ENCODE measurements at places on chromosomes 5 and 9. TPM values are rescaled to one million over a fixed set of nuclear protein-coding genes. Genes with fewer than 3 reads are reported as not detected.

The FBP1 gene
- 0.80 TPM for total RNA-seq

The SNCAIP gene
- not detected for total RNA-seq

The GABRP gene
- not detected for total RNA-seq

- H3K36me3 ChIP-seq = no peaks in the 10 kb centered on the region
- no peak for DNase-seq
- no peak overlapping the region for H3K27ac ChIP-seq
- no peaks in the 10 kb centered on the region for H3K4me1 ChIP-seq
- H3K4me3 ChIP-seq = no peak overlapping the region
- peaks cover 4% of the 10 kb centered on the region for H3K27me3 ChIP-seq
Measured at GRCh38 chr5:42499016-42499415, 75.8 kb downstream of the GHR start.
